Cerebellar cortex (tissue), 1 donor: ENCODE measurements at places on chromosomes 16 and 17.

- DNase-seq = no peak
Measured at GRCh38 chr17:6660101-6660500, 8.5 kb downstream of the C17orf100 start.

DNA sequence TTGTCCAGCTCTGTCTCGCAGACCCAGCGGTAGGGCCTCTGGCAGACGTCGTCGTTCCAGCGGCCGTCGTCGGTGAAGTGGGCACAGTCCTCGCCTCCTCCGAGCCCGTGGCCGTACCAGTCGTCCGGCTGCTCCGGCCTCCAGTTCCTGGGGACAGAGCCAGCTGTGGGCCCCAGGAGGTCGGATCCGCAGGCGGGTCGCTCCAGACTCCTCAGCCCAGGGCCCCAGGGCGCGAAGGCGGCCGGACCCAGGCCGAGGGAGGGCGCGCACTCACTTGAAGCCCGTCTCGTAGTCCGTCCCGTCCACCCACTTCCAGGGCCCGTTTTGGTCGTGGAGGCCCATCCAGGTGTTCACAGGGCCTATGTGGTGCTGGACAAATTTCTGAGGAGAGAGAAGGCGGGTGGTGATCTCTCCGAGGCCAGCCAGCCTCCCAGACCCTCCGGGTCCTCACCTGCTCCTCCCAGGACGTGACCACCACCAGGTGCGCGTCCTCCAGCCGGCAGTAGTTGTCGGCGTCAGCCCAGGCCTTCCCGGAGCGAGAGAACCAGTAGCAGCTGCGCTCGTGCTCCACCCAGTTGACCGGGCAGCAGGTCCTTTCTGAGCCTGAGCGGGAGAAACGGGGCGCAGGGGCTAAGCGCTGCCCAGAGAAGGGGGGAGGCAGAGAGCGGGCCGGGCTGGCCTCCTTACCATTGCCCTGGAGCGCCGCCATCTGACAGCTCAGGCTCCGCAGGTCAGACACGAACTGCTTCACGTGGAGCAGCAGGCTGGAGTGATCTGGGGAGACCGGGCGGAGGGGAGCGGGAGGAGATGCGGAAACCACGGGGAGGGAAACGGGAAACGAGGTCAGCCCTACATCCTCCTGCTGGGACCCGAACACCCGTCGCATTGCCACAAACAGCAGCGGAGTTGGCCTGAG lies 5.2 kb downstream of the ASGR1 start:
- DNase-seq = peak; percentile 77

DNA sequence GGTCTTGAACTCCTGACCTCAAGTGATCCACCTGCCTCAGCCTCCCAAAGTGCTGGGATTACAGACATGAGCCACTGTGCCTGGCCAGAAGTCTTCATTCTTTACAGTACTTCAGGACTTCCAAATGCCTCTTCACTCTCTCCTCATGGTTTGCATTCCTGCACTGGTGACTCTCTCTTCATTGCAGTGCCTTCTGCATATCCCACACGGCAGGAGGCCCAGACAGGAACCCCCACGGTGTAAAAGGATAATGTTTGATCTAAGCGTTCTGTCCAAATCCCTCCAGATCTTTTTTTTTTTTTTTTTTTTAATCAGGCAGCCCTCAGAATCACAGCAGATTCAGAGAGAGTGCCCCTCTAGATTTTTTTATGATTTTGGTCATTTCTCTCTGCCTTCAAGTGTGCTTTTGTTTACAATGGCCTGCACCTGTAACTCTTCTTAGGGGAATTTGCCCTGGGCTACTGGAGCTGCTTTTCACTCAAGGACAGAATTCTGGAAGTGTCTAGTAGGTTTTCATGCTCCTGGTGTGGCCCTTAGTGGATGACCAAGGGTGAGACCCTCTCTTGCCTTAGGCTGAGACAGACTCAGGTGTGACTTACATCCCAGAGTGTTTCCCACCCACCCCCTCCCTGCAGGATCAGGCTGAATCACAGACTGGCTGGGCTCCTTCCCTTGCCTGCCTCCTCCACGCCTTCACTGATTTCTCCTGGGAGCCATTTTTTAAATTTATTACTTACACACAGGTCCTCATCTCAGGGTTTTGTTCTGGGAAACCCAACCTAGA lies 19.8 kb upstream of the NF1 start:
- no peak for DNase-seq

DNA sequence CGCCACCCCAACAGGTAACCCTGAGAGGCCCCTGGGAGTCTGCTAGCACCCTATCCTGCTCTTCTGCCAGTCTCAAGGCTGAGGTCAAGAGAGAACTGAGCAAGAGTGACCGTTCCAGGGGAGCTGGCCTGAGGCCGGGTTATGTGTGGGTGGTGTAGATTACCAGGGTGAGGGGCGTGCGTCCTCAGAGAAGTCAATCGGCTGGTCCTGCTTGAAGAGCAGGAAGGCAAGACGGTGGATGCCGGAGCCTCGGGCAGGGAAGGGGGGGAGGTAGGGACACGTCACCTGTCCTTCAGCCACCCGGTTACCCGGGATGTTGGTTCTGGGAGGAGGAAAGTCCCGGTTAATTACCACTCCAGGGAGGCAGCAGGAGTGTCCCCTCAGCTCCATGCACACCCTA lies 2.6 kb upstream of the TRIM65 start:
- DNase-seq = no peak

GRCh38 chr16:15059324-15059723 lies 3.5 kb upstream of the NTAN1 start:
- no peak for DNase-seq

GRCh38 chr16:85027958-85028684 lies 526 bp downstream of the KIAA0513 start:
- DNase-seq = peak; percentile 12

DNA sequence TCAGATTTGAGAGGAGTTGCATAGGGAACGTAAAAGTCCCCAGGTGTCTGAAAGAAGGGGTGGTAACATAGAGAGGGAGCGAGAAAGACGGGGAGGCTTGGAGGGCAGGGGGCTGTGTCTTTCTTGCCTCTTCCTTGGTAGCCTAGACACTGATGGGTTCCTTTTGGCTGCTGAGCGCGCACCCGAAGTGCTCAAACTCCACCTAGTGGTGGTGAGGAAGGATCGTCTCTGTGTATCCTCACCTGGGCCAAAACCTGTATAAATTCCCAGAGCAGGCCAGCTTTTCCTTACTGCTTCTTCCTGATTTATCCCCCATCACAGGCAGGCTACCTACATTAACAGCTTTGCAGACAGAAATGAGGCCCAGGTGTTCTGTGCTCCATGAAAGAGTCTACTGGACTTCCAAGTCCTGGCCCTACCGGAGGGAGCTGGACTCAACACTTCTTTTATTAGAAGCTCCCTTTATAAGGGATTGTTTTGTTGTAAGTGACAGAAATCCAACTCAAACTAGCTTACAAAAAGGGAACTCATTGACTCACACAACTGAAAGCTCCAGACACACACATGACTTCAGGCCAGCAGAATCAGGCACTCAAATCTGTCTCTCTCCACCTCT lies 5.5 kb upstream of the SLC25A35 start:
- peak; percentile 90 for DNase-seq

- no peak for DNase-seq
Measured at GRCh38 chr16:81987706-81988105, 23.6 kb downstream of the SDR42E1 start.

- DNase-seq = no peak
Measured at GRCh38 chr16:16805809-16806208, 426.9 kb downstream of the NPIPA7 start.

DNA sequence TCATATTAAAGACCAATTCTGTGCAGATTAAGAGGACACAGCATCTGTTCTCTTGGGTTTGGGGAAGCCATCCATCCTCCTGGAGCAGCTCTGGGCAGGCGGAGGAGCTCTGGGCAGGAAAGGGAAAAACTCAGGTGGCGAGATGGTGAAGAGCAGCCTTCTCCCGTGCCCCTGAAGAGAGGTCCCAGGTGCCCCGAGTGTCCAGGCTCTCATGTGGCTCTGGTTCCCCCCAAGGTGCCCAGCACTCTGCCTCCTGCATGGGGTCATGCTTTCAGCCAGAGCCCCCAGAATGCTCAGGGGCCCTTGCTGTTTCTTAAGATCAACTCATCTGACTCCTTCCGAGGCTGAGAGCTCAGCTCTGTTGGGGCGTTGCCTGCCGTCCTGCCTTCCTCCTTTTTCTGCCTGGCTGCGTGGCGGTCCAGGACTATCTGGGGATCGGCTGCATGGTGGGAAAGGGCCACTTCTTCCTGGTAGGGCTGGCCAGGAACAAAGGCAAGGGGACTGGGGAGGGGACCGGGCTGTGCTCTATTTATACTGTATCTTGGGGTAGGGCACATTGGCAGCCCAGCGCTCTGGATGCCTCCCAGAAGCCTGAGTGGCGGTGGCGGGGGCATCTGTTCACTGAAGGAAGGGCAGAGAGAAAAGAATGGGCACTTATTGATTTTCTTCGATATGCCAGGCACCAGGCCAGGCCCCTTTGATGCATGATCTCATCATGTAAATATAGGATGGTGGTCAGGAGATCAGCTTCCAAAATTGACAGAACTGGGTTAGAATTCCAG lies 103.2 kb upstream of the SDK2 start:
- DNase-seq = no peak

GRCh38 chr16:55465077-55465896 lies 13.7 kb upstream of the MMP2 start:
- DNase-seq = peak; percentile 86

GRCh38 chr16:48499923-48500381 lies 110.0 kb downstream of the N4BP1 start:
- DNase-seq = no peak

DNA sequence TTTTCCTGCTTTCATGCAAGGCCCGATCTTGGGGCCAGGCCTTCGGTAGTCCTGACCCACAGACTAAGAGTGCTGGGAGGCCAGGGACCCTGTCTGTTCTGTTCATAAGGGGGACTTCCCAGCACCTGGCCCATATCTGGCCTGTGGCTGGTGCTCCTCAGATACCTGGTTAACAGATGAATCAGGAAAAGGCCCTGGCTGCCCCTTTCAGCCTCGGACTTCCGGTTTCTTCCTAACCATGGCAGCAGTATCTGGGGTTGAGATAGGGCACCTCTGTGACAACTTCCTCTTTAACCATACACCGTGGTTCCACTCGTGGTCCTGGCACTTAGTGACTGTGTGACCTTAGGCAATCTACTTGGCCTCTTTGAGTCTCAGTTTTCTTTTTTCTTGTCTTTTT lies 18.4 kb downstream of the PLCG2 start:
- DNase-seq = no peak

DNA sequence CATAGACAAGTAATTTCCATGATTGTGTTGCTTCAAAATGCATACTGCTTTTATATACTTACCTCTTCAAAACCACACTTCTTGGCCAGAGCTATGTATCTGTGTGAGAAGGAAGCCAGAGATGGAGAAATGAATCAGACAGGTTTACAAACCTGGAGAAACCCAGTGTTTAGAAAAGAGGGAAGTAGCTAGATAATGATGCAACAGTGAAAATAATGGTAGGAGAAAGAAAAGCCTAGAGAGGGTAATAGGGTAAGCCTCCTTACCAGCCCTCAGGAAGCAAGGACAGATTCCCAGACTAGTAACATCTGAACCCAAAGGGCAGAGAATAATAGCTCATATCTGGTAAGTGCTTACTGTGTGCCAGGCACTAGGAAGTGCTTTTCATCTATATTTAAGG lies 250.3 kb upstream of the CDH11 start:
- DNase-seq = no peak

GRCh38 chr17:9032583-9032982 lies 11.3 kb downstream of the NTN1 start:
- DNase-seq = no peak

- DNase-seq = no peak
Measured at GRCh38 chr16:15970202-15970601, 20.8 kb downstream of the ABCC1 start.
